ENCODE measurements at places on chromosomes 13 and 19.
A peak's percentile ranks its signal among the peaks of the same experiment; 100 is the strongest.

GRCh38 chr13:71605744-71606143, 261.3 kb downstream of the DACH1 start:
- DNase-seq = no peak

GRCh38 chr13:48000559-48001113, 437 bp downstream of the SUCLA2 start:
- no peak for DNase-seq

- no peak for DNase-seq
Observed at GRCh38 chr19:49058562-49058961, 1.0 kb upstream of the CGB7 start.

GRCh38 chr19:892243-892893, 619 bp downstream of the MED16 start:
- no peak for DNase-seq

- no peak for DNase-seq
Observed at GRCh38 chr13:71871176-71871754, 4.3 kb upstream of the DACH1 start.

- DNase-seq = no peak
Observed at GRCh38 chr19:30886222-30886621, 463.0 kb downstream of the TSHZ3 start.

GRCh38 chr13:114123448-114123847, 9.0 kb downstream of the RASA3 start:
- no peak for DNase-seq

GRCh38 chr13:114062754-114063153, 69.7 kb downstream of the RASA3 start:
- DNase-seq = no peak

GRCh38 chr19:18999016-18999758, 34.1 kb downstream of the SUGP2 start:
- DNase-seq = no peak

- DNase-seq = no peak
Observed at GRCh38 chr13:27978301-27978968, 9.3 kb upstream of the CDX2 start.

DNA sequence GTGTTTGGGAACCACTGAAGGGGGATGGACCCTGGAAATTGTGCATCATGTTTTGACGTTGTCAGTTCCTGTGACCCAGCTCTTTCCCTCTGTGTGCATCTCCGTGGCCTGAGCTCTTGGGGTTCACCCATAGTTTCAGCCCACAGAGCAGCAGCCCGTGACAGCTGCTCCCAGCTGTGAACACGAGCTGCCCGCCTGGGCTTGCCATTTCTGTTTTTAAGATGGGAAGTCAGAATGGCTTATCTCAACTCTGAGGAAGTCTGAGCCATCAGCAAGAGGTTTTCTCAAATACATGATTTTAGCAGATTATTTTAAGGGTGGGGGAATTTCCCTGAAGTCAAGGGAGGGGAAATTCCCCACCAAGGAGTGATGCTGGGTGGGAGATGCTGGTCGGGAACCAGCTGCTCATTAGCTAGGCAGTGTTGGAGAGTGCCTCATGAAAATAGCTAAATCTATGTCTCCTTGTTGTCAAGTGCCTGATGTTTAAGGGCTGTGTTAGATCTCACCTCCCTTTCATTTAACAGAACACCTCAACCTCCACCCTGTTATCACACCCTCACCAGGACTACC, 34.8 kb upstream of the C1QTNF9 start:
- DNase-seq = peak; percentile 87

DNA sequence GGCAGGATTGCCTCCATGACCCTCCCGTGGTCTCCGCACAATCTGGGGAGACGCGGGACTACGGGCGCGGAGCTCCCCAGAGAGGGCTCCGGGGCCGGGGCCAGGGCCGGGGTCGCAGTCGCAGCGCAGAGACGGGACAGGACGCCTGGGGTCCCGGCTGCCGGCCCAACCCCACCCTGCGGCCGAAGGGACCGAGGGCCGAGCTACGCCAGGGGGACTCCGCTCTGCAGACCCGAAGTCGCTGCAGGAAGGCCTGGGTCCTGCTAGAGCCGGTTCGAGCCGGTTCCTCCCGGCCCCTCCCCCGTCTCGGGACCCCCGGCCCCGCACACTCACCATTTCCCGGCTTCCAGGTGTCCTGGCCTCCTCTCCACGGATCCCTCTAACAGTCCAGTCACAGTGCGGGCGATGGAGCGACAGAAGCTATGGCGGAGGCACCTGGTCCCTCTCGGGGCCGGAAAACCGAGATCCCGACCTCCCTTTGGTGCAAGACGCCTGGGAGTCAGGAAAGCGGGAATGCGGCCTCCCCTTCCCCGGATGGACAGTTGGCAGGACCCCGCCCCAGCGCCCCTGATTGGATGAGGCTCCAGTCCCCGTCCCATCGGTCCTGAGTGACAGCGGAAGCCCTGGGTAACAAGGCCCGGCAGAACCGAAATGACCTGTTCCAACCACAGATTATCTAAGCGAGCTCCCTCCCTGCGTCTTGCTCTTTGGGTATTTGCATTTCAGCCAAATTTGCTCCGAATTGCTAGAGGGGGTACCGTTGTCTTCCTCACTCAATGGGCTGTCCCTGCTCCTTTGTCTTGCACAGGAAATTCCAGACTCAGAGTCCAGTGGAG, at the start of gene ZNF625:
ZNF625 (minus strand) TSS at position 512 of the 836 bp plus-strand sequence; CDS start at position 336, 176 bp downstream.
- DNase-seq = peak; percentile 23

DNA sequence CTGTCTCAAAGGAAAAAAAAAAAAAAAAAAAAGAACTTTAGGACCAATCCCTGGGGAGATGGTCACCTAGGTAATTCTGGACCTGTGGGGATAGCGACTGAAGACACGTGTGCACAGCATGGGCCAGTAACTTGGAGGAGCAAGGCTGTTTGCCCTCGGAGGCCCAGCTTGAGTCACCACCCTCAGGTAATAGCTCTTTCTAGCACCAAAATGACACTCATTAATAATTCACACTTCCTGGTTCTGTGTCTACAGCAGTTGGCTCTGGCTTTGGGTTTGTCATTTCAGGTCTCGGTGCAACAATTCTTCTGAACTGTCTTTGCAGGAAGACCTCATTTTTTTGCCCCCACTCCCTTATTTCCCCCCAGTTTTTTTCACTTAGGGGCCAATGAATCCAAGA, 3.9 kb upstream of the ATP11A start:
- no peak for DNase-seq

- DNase-seq = no peak
Observed at GRCh38 chr13:60111691-60112090, 52.0 kb downstream of the DIAPH3 start.

- DNase-seq = peak; percentile 5
Observed at GRCh38 chr13:41917641-41918040, 43.3 kb downstream of the VWA8 start.

DNA sequence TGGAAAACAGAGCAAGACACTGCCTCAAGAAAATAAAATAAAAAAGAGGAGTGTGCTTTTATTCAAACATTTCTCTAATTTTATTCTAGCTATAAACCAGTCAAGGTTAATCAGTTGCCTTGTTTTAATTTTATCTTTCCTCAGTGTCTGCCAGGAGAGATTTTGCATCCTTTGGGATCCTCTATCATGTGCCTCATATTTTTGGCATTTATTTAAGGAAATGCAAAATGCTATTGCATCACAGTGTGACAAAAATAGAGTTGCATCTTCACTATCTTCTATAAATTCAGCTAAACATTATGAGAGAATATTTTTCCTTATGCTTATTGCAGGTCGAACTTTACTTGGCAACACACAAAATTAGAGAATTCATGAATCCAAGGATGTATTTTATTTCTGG, 639.0 kb upstream of the KLF12 start:
- DNase-seq = no peak

GRCh38 chr19:45793178-45793564, 526 bp upstream of the DMWD start:
- no peak for DNase-seq

DNA sequence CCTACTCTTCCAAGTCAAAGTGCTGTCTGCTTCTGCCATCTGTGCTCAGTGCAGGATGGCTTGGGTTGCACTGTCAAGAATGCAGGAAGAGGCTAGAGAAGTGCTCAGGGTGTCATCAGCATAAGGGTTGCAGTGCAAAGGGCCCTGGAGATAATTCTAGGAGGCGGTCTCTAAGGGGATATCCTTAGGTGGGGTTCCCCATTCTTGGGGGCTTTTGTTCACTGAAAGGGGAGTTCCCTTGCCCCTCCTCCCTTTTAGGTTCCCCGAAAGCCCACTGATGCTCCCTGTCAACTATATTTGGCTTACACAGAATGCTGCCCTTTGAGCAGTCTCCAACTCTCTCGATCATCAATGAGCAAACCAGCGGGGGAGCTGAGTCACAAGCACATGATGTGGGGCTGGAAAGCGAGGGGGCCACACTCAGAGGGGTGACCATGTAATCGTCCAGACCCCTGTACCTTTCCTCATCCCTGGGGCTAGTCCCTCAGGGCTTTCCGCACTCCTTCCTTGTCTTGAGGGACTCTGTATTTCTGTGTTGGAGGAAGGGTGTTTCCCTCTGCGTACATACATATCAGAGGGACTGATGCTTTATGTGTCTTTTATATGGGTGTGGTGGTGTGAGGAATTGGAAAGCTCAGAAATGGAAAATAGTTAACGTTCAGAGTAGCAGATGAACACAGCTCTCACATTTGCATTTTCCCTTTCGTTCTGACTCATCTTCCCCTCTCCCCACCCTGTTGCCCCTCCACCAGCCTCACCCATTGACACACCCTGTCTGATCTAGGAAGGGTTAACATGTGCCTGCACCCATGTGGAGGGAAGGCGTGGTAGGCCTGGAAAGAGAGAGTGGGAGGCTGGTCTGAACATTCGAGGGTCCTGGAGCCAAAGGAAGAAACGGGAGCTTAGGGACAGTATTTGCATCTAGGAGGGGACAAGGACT, 6.7 kb downstream of the ZBTB32 start:
- DNase-seq = peak; percentile 36

DNA sequence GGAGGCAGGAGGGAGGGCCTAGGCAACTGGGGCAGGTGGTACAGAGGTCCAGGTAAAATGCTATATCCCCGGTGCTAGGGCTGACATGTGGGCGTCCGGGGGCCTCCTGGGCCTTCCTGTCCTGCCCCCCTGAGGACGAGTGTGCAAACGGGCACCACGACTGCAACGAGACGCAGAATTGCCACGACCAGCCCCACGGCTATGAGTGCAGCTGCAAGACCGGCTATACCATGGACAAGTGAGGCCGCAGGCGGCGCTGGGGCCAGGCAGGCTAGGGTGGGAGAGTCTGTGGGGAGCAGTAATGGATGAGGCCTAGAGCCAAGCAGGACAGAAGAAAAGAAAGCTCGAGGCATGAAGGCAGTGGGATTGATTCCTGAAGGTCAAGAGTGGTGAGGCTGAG, 21.3 kb downstream of the CNFN start:
- DNase-seq = no peak

GRCh38 chr13:23288995-23289394, 108.2 kb downstream of the SGCG start:
- DNase-seq = no peak

DNA sequence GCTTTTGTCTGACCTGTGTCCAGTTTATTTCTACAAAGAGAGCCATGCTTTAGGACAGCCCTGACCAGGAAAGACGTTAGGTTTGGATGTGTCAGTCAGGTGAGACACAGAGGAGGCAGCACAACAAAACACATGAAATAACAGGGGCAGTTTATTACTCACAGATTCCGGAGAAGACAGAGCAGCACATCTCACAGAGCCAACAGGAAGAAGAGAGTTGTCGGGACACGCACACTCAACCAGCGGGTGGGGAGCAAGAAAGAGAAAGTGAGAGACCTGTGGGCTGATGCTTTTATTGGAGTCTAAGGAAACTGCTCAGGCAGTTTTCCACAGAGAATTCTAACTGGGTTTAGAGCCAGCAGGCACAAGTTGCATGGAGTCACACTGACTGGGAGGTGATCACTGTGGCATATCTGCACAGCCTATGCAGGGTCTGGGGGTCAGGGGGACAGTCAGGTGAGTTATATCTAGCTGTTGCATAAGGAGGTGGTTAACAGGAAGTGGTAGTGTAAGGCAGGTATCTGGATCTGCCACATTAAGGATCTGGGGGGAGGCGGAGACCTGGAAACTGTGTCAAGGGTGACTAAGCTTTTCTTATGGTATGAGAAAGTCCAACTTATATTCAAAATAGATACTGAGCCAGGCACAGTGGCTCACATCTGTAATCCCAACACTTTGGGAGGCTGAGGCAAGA, 24.1 kb upstream of the CEACAM20 start:
- DNase-seq = no peak

DNA sequence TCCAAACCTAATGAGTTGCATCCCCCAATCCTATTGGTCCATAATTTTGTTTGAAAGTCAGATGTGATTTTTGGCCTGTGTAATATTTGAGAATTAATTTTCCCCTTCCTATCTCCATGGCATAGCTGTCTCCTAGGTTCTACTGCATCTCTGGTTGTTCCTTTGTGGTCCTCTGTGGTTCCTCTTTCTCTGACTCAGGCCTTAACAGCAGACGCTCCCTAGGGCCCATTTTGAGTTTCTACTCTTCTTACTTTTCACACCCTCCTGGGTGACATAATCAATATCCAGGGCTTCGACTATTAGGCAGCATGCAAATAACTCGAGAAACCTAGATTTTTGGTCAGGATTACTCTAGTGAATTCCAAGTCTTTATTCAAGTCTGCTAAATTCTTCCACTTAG, 160.7 kb downstream of the RFC3 start:
- DNase-seq = no peak

DNA sequence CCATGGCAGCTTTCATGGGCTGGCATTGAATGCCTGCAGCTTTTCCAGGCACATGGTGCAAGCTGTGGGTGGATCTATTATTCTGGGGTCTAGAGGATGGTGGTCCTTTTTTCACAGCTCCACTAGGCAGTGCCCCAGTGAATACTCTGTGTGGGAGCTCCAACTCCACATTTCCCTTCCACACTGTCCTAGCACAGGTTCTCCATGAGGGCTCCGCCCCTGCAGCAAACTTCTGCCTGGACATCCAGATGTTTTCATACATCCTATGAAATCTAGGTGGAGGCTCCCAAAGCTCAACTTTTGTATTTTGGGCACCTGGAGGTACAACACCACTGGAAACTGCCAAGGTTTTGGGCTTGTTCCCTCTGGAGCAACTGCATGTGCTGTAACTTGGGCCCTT, 450.6 kb downstream of the LMO7 start:
- no peak for DNase-seq

DNA sequence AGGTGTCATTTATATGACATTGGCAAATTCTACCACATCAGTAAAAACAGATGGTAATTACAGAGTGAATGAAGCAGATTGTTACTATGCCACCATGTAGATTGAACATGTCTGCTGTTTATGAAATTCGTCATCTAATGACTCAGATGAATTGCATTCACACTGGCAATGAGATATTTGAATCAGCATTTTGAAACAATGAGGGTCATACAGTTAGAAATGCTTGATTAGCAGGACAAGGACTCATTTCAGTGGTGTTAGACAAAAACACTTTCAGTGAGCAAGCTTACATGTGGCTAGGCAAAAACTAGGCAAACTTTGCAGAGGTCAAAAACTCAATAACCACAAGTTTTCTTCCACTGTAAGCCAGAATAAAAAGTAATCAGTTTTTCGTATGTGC, 1165.0 kb downstream of the SLITRK1 start:
- DNase-seq = no peak

- DNase-seq = no peak
Observed at GRCh38 chr13:79267560-79267959, 138.5 kb downstream of the RBM26 start.

Measured in CD4-positive, alpha-beta T cell treated with Interleukin-21 for 1 hour (primary cell).